NCI-H187 (cell line): ENCODE measurements at places on chromosomes 2 and 18.
A peak's percentile ranks its signal among the peaks of the same experiment; 100 is the strongest.

GRCh38 chr2:39659765-39660611, 5.7 kb upstream of the TMEM178A start:
- no peak for DNase-seq

- no peak for DNase-seq
These were observed 429.8 kb upstream of the CDH2 start for GRCh38 chr18:28606686-28607085.

GRCh38 chr2:129325151-129325550, 654.3 kb upstream of the RAB6C start:
- DNase-seq = no peak

DNA sequence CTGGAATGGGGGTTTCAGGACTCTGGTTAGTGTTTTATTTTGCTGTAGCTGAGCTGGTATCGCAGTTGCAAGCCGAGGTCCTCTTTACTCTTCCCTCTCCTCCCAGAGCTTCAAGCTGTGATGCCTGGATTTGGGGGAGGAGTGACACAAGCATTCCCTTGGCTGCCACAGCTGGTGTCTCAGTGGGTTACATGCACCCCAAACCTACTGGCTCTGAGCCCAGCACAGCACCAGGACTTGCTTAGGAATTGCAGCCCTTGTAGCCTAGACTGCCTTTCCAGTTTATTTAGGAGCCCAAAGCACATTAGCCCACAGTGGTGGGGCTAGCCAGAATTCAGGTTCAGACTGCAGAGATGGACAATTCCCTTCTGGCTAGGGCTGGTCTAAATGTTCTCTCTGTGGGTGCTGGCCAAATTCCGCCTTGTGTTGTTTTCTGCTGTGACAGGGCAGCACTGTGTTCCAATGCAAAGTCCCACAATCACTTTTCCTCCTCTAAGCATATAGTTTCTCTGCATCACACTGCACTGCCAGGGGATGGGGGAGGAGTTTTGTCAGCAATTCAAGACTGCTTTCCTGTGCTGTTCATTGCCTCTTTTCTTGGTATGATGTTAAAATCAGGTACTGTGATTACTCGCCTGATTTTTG, 122.8 kb downstream of the SLC4A10 start:
- no peak for DNase-seq

- no peak for DNase-seq
These were observed 147.7 kb downstream of the ZNF516 start for GRCh38 chr18:76347341-76347740.

DNA sequence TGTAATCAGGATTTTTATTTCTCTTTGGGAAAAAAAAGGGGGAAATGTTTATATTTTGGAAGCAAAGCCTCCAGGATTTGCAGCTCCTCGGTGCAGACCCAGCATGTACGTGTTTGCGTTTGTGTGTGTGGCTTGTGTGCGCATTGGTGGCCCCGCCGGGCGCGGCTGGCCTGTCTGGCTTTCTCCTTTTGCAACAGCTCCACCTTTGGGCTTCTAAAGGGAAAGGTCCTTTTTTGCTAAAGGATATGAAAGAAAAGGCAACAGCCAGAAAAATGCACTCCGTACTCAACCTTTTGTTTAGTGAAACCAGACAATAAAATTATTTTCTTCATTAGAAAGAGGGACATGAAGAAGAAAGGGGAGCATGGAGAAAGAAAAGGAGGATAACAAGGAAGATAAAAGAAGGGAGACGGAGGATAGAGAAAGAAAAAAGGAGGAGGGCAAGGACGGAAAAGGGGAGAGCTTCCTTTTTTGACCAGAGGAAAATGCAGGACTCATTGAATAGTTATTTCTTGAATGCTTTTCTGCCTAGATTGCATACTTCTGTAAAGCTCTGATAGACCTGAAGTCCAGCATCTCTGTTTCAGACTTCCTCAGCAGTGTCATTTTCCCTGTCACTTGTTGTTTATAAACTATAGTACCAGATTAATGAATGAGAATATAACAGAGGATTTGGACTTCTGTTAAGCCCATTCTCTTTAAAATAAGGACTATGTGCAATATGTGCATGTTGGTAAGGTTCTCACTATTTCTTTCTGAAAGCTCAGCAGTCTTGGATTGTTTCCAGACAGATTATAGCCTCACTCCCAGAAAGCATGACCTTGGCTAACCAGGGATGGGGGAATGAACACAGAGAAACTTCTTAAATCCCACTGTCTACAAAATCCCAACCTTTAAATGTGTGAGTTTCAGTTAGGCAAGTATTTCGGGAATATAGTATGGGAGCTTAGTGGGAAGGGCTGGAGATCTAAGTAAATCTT, 563.1 kb upstream of the PIK3C3 start:
- DNase-seq = peak; percentile 11

DNA sequence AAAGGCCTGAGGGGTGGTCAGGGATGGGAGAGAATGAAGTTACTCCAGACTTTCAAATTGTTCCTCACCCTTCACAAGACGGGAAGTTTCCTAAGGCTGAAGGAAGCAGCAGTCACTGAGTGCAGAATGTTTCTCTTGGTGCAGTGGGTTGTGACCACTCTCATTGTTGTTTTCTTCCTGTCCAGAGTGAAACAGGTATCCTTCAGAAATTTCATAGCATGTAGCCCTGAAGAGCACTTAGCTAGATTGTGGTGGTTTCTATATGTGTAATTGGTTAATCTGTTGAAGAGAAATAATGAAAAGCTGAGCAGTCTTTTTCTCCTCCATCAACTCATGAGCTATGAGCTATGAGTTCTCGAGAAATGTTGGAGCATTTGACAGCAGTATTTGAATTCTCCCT, 96.8 kb downstream of the GPD2 start:
- no peak for DNase-seq

GRCh38 chr2:144518748-144519596, 947 bp downstream of the ZEB2 start:
- DNase-seq = no peak

DNA sequence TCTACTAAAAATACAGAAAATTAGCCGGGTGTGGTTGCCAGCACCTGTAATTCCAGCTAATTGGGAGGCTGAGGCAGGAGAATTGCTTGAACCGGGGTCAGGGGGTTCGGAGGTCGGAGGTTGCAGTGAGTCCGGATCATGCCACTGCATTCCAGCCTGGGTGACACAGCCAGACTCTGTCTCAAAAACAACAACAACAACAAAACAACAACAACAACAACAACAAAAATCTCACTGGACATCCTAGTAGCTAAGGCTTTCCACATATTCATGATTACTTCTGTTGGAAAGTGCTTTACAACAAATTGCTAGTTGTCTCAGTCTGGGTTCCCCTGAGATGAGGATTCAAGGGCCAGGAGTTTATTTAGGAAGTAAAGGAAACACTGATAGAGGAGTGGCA, 4.3 kb upstream of the MROH2A start:
- DNase-seq = no peak

GRCh38 chr18:13217466-13217961, 1.0 kb upstream of the LDLRAD4 start:
- no peak for DNase-seq

- no peak for DNase-seq
These were observed 5.6 kb downstream of the ITGB1BP1 start for GRCh38 chr2:9417725-9418124.

GRCh38 chr2:64652231-64653108, 1.2 kb downstream of the SERTAD2 start:
- peak; percentile 46 for DNase-seq

GRCh38 chr18:8232791-8233190, 376.4 kb upstream of the RAB12 start:
- no peak for DNase-seq

DNA sequence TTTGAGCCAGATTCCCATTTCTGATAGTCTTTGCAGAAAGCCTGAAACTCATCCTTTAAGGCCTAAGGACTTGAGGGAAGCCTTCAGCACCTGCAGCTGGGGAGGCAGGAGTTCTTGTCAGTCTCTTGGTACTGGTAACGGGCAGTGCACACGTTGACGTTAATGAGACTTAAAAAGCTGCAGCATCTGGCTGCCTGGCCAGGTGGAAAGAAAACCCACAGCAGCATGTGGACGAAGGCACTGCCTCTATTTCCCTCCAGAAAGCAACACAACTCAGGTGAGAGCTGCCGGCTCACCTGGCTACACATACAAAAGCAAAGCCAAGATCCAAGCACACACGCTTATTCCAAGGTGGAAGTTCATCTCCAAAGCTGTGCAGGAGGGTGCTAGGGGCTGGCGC, 178.8 kb downstream of the ANAPC1 start:
- no peak for DNase-seq

- DNase-seq = no peak
These were observed 115.1 kb upstream of the NOSTRIN start for GRCh38 chr2:168687314-168687713.

- DNase-seq = no peak
These were observed 121.0 kb downstream of the RAPGEF4 start for GRCh38 chr2:172856606-172857005.

DNA sequence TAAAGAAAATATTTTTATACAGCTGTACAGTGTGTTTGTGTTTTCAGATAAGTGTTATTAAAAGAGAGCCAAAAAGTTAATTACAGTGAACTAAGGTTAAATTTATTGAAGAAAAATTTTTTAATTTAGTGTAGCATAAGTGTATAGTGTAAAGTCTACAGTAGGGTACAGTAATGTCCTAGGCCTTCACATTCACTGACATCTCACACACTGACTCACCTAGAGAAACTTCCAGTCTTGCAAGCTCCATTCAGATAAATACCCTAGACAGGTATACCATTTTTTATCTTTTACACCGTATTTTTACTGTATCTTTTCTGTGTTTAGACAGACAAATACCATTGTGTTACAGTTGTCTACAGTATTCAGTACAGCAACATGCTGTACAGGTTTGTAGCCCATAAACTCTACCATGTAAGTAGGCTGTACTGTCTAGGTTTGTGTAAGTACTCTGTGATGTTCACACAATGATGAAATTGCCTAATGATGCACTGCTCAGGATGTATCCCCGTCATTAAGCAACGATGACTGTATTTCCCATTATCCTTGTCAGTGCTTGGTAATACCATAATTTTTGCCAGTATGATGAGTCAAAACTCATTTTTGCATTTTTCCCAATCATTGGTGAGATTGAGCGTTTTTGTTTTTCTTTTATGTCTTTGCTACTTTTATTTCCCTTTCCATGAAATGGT, 48.2 kb upstream of the B3GNT2 start:
- DNase-seq = no peak

DNA sequence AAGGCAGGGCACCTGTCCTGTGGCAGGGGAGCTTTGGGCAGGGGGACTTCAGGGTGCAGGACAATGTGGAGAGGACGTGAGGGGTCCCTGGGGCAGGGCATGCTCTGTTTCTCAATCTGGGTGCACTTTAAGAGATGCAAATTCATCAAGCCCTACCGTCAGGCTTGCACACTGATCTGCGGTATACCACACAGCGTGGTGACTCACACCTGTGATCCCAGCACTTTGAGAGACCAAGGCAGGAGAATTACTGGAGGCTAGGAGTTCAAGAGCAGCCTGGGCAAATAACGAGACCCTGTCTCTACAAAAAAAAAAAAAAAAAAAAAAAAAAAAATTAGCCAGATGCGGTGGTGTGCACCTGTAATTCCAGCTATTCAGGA, 10.2 kb upstream of the GPC1 start:
- no peak for DNase-seq

DNA sequence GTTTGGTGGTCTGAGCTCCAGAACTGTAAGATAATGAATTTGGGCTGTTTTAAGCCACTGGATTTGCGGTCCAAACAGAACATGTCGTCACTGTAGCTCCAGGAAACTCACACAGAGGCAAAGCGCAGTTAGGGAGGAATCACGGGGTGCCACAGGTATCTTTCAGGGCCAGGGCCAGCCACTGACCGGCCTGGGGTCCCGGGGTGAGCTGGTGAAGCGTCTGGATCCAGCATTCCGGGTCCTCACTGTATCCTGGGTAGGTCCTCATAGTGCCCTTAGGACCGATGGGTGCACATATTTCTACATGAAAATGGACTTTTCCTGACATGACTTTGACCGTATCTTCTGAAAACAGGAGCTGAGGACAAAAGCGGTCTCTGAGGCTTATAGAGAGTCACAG, 196.0 kb upstream of the HDAC4 start:
- no peak for DNase-seq

DNA sequence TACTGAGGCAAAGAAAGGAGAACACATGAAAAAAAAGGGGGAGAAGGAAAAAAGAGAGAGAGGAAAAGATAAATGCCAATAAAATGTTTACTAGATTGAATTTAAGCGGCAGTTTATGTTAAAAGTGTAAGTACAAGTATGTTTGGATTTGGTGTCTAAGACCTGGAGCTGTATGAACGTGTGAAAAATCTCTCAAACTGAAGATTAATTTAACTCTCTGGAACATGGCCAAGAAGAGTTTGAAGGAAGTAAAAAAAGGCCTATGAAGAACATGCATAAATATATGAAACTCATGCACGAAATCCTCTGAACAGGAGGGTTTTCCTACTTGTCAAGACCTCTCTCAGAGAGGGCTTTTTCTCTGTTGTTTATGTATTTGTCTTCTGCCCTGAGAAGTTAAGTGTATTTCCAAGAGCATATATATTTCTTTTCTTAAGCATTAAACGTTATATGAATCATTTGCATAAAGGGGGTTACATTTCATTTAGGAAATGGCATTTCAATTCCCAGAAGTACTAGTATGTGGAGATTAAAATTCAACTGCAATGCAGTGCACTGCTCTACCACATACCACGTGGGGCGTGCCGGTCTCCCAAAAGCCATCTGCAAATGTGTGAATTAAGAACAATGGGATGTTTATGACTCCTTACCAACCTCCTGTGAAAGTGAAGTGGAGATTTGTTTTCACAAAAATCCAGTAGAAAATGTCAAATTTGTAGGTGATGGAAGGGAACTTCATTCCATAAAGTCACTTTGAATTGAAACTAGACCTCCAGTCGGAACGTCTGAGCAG, 281.1 kb upstream of the TRIB2 start:
- DNase-seq = no peak

GRCh38 chr2:17747684-17748452, 5.7 kb downstream of the SMC6 start:
- no peak for DNase-seq
